NCI-H1694 (cell line): ENCODE measurements at places on chromosomes 2 and 18.

DNA sequence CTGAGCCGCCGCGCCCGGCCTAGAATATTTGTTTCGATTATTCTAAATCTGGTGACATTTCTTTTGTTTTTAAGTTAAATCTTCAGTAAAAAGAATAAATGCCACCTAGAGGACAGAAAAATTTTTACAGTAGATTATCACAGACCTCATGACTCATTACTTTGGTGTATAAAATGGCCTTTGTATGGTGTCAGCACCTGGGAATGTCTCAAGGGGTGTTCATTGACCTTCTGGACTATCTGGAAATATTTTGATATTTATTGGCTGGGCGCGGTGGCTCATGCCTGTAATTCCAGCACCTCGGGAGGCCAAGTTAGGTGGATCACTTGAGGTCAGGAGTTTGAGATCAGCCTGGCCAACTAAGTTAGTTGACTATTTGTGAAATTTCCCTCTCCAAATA lies 30.3 kb upstream of the SLC30A6 start:
- DNase-seq, result peak; percentile 8

- no peak for DNase-seq
Observed at GRCh38 chr2:137117385-137117784, 352.0 kb downstream of the THSD7B start.

DNA sequence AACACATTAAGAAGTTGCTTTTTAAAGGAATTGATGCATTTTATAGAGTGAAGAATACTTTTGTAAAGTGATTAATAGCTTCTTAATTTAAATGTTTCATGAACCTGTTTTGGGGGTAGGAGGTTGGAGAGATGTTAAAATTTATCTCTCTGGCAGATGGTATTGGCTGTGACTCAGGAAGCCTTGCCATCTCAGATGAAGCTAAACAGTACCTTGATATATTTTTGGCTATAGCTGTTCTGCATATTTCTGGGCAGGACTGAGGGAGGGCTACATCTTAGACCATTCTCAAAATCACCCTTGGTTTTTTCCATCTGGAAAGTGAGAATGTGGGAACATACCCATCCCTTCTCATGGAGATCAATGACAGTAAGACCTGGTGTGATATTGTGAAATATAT lies 13.4 kb downstream of the CAPN14 start:
- DNase-seq, result no peak

DNA sequence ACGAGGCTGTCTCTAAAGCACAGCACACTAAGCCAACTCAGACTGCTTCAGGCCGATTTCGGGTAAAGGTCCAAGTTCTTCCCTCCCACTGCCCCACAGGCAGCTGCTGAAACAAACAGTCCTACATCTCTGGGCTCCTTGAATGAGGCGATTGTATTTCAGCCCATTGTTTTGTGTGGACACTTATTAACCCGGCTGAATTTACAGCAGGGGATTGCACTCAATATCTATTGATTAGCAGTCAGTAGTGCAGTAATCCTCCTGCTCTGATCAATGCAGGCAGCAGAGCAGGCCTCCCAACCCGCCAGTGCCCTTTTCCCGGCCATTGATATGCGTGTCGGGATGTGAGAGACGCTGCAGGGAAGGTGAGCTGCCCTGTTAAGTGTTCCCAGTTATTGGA lies 330.1 kb downstream of the CMPK2 start:
- no peak for DNase-seq

- DNase-seq, result no peak
Observed at GRCh38 chr2:16675781-16676180, 10.1 kb upstream of the CYRIA start.

- peak; percentile 12 for DNase-seq
Observed at GRCh38 chr2:45578056-45578843, 32.8 kb downstream of the SRBD1 start.

GRCh38 chr2:231523451-231524285 lies 6.6 kb downstream of the NMUR1 start:
- DNase-seq, result no peak

DNA sequence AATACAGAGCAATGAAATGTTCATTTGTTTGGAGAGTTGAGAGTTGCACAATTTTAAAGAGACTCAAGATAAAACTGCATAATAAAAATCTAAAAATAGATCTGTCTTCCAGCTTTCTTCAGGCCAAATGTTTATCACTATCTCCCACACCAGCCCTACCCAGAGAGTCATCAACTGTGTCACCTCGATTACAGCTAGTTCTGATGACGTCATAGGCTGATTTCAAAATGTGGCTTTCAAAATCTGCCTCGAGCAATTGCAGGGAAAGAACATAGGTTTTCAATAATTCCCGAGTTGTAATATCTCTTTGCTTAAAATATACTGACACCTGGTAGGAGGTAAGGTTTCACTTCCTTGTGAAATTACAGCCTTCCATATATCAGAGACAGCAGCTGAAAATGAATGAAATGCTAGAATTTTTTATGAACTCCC lies 677.6 kb upstream of the ID2 start:
- DNase-seq, result no peak

GRCh38 chr2:63699549-63699839 lies 110.7 kb downstream of the MDH1 start:
- DNase-seq, result no peak

GRCh38 chr18:34122724-34123334 lies 101.9 kb downstream of the NOL4 start:
- peak; percentile 79 for DNase-seq

- DNase-seq, result no peak
Observed at GRCh38 chr18:6901286-6901926, 171.9 kb downstream of the ARHGAP28 start.

GRCh38 chr2:199279146-199279545 lies 178.6 kb downstream of the SATB2 start:
- DNase-seq, result no peak

GRCh38 chr2:216860426-216861137 lies 718 bp upstream of the TNP1 start:
- no peak for DNase-seq

- no peak for DNase-seq
Observed at GRCh38 chr2:156541229-156541628, 105.0 kb downstream of the GPD2 start.

DNA sequence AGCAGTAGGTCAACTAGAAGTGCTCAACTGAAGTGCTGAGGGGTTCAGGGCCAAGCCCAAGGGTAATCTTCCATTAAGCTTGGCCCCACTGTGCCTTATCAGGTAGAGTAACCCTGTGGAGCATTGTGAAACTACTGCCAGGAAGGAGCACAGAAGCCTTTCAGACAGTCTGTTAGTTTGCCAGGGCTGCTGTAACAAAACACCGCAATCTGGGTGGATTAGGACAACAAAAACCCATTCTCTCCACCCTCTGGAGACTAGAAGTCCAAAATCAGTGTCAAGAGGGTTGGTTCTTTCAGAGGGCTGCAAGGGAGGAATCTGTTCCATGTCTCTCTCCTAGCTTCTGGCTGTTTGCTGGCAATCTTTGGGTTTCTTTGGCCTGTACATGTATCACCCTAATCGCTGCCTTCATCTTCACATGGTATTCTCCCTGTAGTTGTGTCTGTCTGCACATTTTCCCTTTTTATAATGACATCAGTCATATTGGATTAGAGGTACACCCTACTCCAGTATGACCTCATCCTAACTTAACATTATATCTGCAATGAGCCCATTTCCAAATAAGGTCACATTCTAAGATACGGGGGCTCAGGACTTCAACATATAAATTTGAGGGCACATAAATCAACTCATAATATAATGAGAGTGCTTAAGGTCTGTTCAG lies 21.2 kb downstream of the VIT start:
- DNase-seq, result no peak

GRCh38 chr2:180258041-180258537 lies 251.0 kb upstream of the CWC22 start:
- DNase-seq, result no peak

DNA sequence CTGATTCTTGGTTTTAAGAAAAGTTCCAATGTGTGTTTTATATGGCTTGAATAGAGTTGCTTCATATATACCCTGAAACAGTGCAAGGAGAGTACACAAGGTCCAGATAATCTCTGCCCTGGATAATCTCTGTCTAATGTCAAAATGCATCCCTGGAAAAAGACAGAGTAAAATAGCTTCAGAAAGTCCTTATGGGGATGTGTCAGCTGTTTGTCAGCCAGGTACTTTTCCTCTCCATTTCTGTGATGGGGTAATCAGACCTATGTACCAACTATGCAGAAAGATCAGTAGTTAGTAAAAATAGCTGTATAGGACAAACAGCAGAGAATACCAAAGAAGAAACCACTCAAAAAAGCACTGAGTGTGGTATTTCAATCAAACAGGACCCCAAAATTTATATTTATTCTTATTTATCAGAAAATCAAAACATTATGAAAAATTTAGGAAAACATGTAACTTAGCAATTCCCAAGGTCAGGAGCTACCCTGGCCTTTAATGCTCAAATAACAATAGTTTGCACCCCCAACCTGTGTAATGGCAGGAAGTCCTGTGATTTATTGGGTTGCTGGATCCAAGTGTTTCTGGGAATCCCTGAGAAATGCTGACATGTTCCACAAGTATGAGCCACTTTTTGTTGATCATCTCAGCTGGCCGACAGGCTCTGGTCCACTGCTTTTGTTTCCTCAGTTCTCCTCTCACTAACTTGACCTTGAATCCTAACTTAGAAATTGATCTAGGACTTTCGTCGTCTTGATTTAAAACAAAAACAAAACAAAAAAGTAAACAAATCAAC lies 69.6 kb downstream of the MDH1 start:
- DNase-seq, result no peak

- no peak for DNase-seq
Observed at GRCh38 chr18:53625997-53626599, 598.4 kb downstream of the MBD2 start.

GRCh38 chr2:51441786-51442185 lies 409.9 kb upstream of the NRXN1 start:
- no peak for DNase-seq

- DNase-seq, result no peak
Observed at GRCh38 chr2:127261804-127262406, 32.0 kb downstream of the ERCC3 start.
